ENCODE measurements at places on chromosomes 2 and 18. TPM values are rescaled to one million over a fixed set of nuclear protein-coding genes. Genes with fewer than 3 reads are reported as not detected.

Gene MARCHF4
- not detected for polyA plus RNA-seq

Gene MC4R
- polyA plus RNA-seq = 1.1 TPM

Gene SCYGR4
- not detected for polyA plus RNA-seq

Gene SAG
- not detected for polyA plus RNA-seq

Gene RUFY4
- not detected for polyA plus RNA-seq

Gene FKBP1B
- polyA plus RNA-seq = 46.3 TPM

- peak; percentile 14 for DNase-seq
Observed at GRCh38 chr18:79200546-79201268, 131.5 kb downstream of the ATP9B start.

DNA sequence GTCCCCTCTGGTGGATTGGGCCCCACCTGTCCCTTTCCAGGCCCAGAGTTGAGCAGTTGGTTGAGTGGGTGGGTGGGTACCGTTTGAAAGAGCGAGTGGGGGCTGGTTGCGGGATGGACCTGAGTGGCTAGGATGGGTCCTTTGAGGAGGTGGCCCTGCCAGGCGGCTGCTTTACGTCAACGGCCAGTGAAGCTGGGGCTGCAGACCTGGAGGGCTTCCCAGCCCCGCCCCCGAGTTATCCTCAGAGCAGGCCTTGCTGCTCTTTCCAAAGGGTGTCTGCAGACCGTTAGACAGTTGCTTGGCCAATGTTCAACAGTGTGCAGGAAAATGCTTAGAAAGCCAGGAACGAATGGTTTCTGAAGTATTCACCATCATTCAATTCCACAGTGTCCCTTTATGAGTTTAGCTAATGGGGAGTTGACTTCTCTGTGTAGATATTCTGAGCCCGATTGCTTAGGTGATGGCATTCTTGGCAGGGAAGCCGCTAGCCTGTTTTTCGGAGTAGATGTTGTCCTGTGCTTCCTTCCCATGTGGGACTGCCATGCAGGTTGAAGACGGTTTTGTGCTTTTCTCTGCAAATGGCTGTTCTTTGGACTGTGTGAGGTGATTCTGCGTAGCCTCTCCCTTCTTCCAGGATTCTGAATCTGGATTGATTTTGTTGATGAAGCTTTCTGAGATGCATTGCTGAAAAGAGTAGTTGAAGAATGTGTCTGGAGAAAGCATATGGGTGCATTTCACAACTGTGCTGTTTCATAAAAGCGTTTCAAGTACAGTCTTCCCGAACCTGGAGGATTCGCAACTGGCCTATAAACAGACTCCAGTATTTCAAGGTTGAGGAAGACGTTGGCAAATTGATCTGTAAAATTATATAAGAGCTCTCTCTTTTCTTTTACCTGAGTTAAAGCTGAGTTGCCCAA lies 45.8 kb downstream of the LDLRAD4 start:
- peak; percentile 55 for DNase-seq

DNA sequence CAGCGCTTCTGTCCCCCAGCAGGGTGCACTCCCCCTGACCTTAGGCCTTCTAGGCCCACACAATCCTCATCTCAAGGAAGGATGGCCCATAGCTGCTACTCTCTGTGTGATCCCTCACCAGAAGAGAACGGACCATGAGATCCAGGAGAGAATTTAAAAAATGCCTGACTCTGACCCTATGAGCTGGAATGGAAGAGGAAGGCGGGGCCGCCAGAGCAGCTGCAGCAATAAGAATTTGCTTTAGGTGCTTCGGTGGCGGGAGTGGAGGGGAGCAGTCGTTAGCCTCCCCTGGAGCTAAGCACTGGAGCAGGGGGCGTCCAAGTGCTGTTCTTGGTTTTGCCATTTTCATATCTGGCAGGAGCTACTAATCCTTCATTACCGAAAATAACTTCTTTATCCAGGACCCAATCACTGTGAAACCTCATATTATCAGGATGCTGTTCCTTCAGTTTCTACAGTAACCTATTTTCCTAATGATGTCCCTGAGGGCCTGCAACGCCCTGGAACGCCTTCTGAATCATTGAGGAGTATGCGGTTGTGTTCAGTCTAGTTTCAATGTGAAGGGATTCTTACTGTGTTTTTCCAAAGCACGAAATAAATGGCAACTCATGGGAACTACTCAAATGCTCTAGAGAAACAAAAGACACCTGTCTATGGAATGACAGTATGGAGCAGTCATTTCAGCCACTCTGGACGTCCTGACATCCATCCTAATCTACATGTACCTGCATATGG lies 105.1 kb upstream of the SIX2 start:
- DNase-seq = no peak

- no peak for DNase-seq
Observed at GRCh38 chr18:13649397-13650390, 76.7 kb downstream of the FAM210A start.

- DNase-seq = peak; percentile 74
Observed at GRCh38 chr2:55115761-55116597, 65.7 kb upstream of the RTN4 start.

- DNase-seq = no peak
Observed at GRCh38 chr18:3411327-3411726, 38.6 kb upstream of the TGIF1 start.

DNA sequence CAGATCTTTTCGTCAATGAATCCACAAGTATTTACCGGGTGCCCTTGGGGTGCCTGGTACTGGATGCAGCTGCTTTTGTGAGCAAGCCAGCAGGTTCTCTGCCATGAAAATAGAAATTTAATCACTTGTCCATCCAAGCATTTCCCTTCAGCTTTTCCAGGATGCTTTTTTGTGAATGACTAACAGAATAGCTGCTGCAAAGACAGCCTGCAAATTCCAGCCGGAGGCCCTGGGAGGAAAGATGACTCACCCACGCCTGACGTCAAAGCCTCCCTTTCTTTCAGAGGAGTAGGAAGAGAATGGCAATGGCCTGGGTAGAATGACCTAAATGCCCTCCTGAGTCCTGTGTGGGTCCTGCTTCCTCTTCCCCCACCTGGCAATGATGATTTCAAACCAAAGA lies 111.9 kb downstream of the AP1S3 start:
- DNase-seq = peak; percentile 97

DNA sequence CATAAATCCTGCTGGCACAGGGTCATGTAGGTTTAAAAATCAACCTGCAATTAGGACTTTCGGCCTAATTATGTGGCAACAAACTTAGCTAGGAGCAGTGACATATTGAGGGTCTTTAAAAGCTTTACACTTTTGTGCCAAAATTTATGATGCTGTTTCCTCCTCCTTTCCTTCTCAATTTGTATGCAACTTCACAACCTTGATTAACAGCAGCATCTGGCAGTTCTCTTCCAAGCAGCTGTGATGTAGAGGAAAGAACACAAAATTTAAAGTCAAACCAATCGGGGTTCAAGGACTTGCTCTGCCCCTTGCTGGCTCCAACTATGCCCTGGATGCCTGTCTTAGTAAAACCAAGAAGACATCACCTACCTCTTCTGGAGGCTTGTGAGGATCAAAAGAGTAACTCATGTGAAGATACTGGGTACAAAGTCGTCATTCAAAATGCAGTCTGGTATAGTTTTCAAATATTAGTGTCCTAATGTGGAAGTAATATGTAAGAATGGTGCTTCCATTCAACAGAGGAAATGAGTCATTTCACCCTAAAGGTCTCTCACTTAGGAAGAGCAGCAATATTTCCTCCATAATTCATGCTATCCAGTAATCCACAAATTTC lies 94.7 kb downstream of the ANKRD44 start:
- no peak for DNase-seq

DNA sequence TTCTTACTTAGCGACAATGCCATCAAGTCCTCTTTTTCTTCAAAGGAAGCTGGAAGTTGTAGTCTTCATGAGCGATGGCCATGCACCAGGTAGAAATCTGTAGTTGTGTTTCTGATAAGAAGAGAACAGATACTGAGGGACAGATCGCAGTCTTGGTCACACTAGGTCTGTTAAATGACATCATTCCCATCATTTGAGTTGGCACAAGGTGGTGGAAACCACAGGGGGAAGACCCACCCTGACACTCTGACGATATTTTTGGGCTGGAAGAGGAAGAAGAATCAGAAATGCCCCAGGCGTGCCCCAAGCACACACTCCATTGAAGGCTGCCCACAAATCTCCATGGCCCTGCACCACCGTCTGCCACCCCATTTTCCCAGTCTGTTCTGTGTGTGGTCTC lies 89.0 kb upstream of the BOD1L2 start:
- no peak for DNase-seq

GRCh38 chr2:150327564-150328489 lies 159.6 kb downstream of the RND3 start:
- DNase-seq = no peak

DNA sequence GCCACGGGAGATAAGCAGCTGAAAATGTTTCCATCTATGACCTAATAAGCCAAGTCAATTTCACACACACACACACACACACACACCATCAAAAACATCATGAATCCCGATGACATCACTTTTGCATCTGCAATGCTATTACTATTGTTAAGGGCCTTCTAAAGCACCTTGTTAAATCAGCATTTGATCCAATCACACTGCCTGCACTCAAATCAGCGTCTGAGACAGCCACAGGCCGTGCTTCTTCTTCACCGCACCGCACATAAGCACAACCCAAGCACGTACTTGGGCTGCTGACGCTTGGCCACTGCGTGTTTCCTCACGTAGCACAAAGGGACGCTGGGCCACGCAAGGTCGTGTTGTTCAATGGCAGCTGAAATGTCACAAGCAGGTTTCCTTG lies 15.8 kb upstream of the MTCL1 start:
- no peak for DNase-seq

GRCh38 chr2:58266211-58266610 lies 25.1 kb upstream of the FANCL start:
- no peak for DNase-seq

DNA sequence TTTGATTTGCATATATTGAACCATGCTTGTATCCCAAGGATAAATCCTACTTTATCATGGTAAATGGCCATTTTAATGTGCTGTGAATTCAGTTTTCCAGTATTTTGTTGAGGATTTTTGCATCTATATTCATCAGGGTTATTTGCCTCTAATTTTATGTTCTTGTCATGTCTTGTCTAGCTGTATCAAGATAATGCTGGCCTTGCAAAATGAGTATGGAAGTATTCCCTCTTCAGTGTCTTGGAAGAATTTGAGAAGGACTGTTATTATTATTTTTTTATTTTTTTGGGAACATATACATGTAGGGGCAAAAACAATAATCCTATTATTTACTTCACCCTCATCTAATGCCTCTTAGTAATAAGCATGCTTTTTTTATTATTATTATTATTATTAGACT lies 398.0 kb upstream of the KCNH7 start:
- DNase-seq = no peak

DNA sequence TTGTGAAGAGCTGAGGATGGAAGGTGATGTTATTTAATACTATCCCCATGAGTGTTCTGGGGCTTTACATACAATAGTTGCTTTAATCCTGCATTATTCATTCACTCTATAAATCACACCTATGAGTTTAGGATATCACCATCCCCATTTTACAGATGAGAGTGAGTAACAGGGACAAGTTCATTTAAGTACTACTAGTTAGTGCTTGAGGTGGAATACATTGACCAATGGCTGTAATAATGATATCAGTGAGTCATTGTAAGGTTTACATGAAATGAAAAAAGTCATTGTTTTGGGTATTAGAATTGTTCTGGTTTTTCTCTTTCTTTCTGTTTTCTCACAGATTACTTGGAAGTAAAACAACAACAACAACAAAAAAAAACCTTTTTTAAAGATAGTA lies 42.5 kb downstream of the TANC1 start:
- no peak for DNase-seq

GRCh38 chr2:85448461-85449213 lies 30.1 kb downstream of the SH2D6 start:
- no peak for DNase-seq

- DNase-seq = no peak
Observed at GRCh38 chr2:15670469-15670868, 78.8 kb downstream of the DDX1 start.

DNA sequence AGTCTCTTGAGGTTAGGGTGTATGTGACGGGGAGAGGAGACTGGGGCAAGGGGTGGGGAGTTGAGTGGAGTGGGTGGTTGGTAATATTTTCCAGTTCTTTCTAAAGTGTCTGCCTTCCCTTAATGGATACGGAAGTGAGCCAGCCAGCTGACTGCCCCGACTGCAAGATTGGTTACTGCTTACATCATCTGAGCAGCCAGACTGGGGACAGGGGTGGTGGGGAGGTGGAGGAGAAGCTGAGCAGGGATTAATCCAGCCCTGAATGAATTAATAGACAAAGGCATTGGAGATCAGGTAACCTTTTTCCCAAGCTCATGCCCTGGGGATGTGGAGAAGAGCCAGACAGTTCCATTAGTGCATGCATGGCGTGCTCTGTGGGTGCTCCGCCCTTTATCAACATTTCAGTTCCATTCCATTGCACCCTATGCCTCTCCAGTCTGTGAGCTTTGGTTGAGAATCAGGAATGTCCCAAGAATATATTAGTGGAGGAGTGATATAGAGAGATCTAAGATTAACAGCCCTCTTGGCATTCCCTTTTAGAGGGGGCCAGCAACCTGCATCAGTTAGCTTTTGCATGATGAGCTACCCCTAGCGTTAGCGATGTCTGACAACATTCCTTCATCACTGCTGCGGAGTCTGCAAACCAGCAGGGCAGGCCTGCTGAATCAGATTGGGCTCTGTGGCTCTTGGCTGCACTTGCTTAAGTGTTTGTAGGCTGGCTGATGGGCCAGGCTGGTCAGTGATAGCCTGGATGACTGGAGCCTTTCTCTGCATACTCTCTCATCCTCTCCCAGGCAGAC lies 67.4 kb downstream of the TNP1 start:
- peak; percentile 40 for DNase-seq

DNA sequence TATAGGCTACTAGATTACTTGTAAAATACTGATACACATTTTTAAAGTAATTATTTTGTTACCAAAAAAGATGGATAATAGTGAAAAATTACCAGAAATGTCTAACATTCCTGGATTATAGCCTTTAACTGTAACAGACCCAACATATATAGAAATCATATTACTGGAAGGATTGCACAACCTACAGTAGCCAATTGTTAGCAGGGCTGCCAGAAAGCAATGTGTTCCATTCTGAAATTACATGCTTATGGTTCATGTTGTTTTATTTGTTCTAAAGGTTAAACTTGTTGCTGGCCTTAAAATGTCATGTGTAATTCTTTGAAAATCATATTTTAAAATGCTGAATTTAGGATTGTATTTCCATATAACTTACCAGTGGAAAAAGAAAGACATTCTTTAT lies 793.6 kb upstream of the ACVR2A start:
- peak; percentile 69 for DNase-seq

DNA sequence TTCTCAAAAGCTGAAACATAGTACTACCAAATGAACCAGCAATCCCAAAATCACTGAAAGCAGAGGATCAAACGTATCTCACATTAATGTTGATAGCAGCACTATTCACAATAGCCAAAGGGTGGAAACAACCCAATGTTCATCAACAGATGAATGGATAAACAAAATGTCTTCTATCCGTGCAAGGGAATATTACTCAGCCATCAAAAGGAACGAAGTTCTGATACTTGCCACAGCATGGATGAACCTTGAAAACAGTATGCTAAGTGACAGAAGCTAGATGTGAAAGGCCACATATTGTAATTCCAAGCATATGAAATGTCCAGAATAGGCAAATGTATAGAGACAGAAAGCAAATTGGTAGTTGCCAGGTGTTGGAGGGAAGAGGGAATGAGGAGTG lies 57.0 kb upstream of the CHMP1B start:
- no peak for DNase-seq

GRCh38 chr2:192696857-192697256 lies 502.1 kb upstream of the TMEFF2 start:
- DNase-seq = no peak

Data from cardiac muscle cell (in vitro differentiated cells and primary cell).